ENCODE measurements at places on chromosomes 4 and X.

GRCh38 chr4:9924750-9925149, 96.5 kb downstream of the SLC2A9 start:
- no peak for DNase-seq

DNA sequence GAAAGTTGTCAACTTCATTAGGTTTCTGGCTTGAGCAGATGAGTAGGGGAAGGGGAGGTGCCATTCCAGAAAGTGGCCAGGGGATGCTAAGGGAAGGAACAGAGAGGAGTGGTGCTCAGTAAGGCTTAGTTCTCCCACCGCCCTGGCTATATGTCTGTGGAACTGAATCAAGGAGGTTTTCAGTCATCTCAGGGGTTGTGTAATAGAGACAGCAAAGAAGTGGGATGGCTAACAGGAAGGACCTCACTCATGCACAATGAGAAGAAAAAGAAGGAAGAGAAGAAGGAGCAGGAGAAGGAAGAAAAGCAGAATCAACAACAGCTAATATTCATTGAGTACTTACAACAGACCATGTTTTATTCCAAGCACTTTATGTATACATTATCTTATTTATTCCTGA, 368.7 kb downstream of the MID1IP1 start:
- DNase-seq, result no peak

- peak; percentile 1 for DNase-seq
Measured at GRCh38 chrX:69387567-69388487, 116.3 kb upstream of the NALF2 start.

DNA sequence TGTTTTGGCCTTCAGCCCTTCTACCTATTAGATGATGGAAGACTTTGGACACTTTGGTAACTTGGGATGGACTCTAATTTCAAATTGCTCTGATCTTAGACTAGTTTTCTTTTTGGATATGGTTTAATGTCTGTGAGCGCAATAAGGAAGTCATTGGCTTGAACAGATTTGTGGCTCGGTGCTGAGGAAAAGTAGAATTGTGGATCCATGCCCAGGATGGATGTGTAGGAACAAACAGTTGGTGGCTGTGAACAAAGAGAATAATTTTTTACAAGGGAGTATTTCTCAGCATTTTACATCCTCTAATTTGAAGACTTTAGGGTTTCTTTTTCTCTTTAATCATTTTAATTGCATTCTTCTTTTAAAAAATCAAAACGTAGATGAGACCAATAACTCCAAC, 327.1 kb downstream of the GLUD2 start:
- DNase-seq, result no peak

DNA sequence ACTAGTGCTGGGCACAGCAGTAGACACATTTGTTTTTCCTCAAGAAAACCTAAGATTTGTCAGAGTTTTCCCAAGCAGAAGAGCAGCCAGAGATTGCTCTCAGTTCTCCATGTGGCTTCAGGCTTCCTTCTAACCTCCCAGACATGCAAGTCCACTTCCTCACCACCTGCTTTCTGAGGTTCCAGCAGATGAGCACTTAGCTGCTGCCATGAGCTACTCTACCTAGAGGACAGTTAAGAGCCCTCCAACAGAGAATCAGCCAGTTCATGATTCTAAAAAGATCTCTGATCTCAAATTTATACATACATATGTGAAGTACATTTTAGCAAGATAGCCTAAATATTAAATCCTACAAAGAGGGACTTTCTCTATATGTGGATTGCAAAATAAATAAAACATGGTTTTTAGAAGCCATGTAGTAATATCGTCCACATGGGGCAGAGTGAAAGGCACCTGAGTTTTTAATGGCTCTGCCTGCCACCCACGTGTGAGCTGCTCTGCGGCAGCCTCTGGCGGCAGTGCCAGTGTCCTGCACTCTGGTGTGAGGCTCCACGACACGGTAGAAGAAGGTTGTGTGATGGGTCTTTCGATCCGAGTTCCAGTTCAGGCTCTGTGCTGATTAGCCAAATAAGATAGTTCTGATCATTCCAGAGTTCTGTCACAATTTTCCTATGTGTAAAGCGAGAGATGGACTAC, 10.3 kb downstream of the CYP4V2 start:
- DNase-seq, result no peak

DNA sequence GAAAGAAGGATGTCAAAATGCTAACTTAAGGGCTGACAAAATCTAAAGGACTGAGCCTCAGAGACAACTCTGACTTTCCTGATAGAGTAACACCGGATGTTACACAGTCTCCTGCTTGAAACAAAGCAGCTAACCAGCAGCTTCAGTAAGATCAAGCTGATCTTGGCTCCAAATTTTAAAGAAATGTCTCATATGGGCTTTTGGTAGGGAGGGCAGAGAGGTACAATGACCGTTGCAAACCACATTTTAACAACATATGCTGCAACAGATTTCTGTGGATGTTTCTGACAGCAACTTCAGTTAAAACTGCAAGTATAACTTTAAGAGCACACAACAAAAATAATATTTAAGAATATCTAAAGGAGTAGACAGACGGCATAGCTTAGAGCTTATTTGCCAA, 9.1 kb downstream of the RPGR start:
- DNase-seq, result no peak

GRCh38 chr4:142574306-142574705, 271.8 kb downstream of the INPP4B start:
- no peak for DNase-seq

DNA sequence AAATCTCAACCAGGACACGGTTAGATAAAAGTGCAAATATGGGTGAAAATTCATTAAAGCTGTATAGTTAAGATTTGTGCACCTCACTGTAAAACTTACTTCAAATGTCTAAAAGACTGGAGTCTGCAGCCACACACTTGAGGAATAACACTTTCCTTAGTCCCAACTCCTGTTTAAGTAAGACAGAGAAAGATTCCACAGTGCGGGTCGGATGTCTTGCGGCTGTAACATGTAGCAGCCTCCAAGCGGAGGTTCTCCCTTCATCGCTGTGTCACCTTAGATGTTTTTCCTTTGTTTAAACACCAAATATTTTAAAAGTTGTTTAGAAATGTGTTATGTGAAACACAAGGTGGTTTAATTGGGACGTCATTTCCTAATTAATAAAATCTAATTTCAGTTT, 905 bp upstream of the MAEA start:
- DNase-seq, result no peak

- DNase-seq, result no peak
Measured at GRCh38 chr4:134202166-134202956, 772 bp upstream of the PABPC4L start.

- no peak for DNase-seq
Measured at GRCh38 chr4:117575850-117576249, 458.4 kb upstream of the NDST3 start.

All from putamen (tissue), 1 donor.